ENCODE measurements at places on chromosomes 12 and 14. TPM values are rescaled to one million over a fixed set of nuclear protein-coding genes. Genes with fewer than 3 reads are reported as not detected.

Gene ITGB7
- total RNA-seq, result 0.96 TPM

Gene PTCSC3
- total RNA-seq, result not detected

Gene IL31
- not detected for total RNA-seq

Gene OAS1
- 8.8 TPM for total RNA-seq

Gene OSGEP
- 34.9 TPM for total RNA-seq

Gene FGD4
- total RNA-seq, result 62.6 TPM

Gene DENND5B
- 57.2 TPM for total RNA-seq

Gene GPR132
- 0.37 TPM for total RNA-seq

- no peak overlapping the region for H3K27ac ChIP-seq
- DNase-seq, result no peak
- no peak overlapping the region for H3K4me3 ChIP-seq
- no peaks in the 10 kb centered on the region for H3K36me3 ChIP-seq
- H3K4me1 ChIP-seq, result no peaks in the 10 kb centered on the region
Observed at GRCh38 chr12:109497675-109498074, 20.2 kb downstream of the UBE3B start.

GRCh38 chr12:9049520-9050133 lies 60.3 kb downstream of the KLRG1 start:
- no peaks in the 10 kb centered on the region for H3K4me1 ChIP-seq
- H3K27me3 ChIP-seq, result no peaks in the 10 kb centered on the region
- no peak overlapping the region for H3K4me3 ChIP-seq
- no peak overlapping the region for H3K27ac ChIP-seq
- H3K36me3 ChIP-seq, result no peaks in the 10 kb centered on the region

- H3K4me3 ChIP-seq, result no peak overlapping the region
- H3K36me3 ChIP-seq, result no peaks in the 10 kb centered on the region
- DNase-seq, result no peak
- H3K4me1 ChIP-seq, result no peaks in the 10 kb centered on the region
- H3K27me3 ChIP-seq, result no peaks in the 10 kb centered on the region
- no peak overlapping the region for H3K27ac ChIP-seq
Observed at GRCh38 chr12:75177997-75178396, 31.6 kb downstream of the KCNC2 start.

DNA sequence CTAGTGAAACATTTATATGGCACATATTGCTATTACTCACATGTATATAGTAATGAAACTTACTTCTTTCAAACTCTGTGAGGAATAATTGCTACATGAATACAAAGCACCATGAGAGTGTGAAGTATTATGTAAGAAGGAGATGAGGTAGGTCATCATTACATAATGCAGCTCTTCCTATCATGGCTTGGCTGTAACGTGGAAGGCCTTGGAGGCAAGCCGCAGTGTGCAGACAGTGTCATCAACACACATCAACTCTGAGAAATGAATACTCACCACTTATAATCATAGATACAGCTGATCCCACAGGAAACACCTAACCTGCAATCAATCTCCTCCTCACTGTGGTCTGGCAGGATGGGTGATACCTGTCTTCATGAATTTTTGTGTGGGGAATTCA lies 49.9 kb upstream of the CCDC91 start:
- H3K4me3 ChIP-seq, result no peak overlapping the region
- no peaks in the 10 kb centered on the region for H3K27me3 ChIP-seq
- no peak for DNase-seq
- H3K36me3 ChIP-seq, result no peaks in the 10 kb centered on the region
- no peak overlapping the region for H3K27ac ChIP-seq
- H3K4me1 ChIP-seq, result no peaks in the 10 kb centered on the region

DNA sequence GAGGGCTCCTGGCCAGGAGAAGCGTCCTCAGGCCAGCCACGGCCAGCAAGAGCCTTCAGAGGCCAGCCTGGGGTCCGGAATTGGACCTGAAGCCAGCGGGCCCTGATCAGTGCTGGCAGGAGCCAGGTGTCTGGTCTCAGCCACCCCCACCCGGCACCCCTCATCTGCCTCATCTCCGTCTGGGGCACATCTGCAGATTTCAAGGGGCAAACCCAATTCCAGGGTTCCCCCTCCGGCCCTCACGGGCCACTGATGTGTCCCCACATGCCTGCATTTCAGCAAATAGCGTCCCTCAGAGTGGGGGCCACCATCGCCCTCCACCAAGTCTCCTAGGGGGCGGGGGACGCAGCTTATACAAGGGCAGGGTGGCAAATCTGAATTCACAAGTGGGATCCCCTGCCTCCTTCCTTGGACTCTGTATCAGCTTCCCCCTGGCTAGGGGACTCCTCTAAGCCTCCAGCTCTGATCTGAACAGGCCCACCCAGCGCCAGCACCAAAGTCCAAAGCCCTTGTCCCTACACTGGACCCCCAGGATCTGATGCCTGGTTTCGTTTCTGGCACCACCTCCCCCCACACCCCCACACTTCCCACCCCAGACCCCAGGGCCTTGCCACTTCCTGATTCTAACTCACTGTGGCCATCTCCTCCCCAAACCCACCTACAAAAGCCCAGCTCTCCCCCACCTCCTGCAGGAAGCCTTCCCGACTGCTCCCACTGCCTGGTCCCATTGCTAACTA lies 10.1 kb downstream of the TMEM179 start:
- H3K4me3 ChIP-seq, result no peak overlapping the region
- peaks cover 7% of the 10 kb centered on the region for H3K4me1 ChIP-seq
- no peaks in the 10 kb centered on the region for H3K27me3 ChIP-seq
- H3K27ac ChIP-seq, result no peak overlapping the region
- no peaks in the 10 kb centered on the region for H3K36me3 ChIP-seq
- DNase-seq, result no peak

GRCh38 chr12:40870981-40871380 lies 178.7 kb downstream of the CNTN1 start:
- no peak overlapping the region for H3K4me3 ChIP-seq
- H3K27me3 ChIP-seq, result no peaks in the 10 kb centered on the region
- no peak for DNase-seq
- no peaks in the 10 kb centered on the region for H3K4me1 ChIP-seq
- no peaks in the 10 kb centered on the region for H3K36me3 ChIP-seq

GRCh38 chr12:93753838-93754429 lies 76.8 kb downstream of the CRADD start:
- no peak overlapping the region for H3K4me3 ChIP-seq
- no peaks in the 10 kb centered on the region for H3K27me3 ChIP-seq
- H3K27ac ChIP-seq, result no peak overlapping the region
- H3K36me3 ChIP-seq, result no peaks in the 10 kb centered on the region
- peaks cover 2% of the 10 kb centered on the region for H3K4me1 ChIP-seq

DNA sequence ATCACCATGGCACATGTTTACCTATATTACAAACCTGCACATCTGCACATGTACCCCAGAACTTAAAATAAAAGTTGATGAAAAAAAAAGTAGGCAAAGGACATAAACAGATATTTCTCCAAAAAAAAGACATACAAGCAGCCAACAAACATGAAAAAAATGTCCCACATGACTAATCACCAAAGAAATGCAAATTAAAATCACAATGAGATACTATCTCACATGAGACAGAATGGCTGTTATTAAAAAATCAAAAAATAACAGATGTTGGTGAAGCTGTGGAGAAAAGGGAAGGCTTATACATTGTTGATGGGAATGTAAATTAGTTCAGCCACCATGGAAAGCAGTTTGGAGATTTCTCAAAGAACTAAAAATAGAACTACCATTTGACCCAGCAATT lies 68.0 kb upstream of the FAR2 start:
- H3K4me3 ChIP-seq, result no peak overlapping the region
- no peaks in the 10 kb centered on the region for H3K27me3 ChIP-seq
- H3K27ac ChIP-seq, result no peak overlapping the region
- no peaks in the 10 kb centered on the region for H3K4me1 ChIP-seq
- no peak for DNase-seq

DNA sequence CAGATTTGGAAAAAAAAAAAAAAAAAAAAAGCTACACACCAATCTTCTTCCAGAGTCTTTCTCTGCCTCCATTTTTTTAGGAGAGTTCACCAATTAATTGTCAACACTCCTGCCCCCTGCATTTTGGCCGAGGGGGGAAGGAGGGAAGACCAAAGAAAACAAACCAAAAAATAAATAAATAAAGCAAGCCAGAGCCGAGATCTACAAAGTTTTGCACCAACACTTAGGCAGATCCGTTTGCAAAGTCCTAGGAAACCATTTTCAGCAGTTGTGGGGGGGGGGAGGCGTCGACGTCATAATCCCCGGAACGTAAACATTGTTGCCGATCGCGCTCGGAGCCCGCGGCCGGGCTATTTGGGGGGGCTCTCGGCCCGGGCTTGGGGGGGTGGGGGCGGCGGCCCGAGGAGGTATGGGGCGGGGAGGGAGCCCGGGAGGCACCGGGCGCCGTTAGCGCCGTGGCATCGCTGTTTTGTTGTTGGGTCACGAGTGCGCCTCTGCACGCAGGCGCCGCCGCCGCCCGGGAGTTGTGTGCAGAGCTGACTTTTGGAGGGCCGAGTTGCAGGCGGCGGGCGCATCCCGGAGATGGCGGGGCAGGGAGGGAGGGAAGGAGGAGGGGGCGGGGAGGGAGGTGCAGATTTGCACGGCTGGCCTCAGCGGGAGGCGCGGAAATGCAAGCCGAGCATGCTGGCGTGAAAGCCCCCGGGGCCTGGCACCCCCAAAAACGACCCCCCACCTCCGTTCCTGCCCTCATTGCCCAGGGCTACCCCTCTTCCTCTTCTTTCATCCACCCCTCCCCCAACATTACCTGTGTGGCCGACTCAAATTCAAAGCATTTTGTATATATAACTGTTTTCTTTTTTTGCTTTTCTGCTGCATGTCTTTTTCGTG lies 598 bp downstream of the KDM2B start:
- peaks cover 13% of the 10 kb centered on the region for H3K4me1 ChIP-seq
- H3K27ac ChIP-seq, result peak overlapping the region; percentile 56
- DNase-seq, result peak; percentile 76
- peak overlapping the region; percentile 43 for H3K4me3 ChIP-seq
- H3K36me3 ChIP-seq, result no peaks in the 10 kb centered on the region

DNA sequence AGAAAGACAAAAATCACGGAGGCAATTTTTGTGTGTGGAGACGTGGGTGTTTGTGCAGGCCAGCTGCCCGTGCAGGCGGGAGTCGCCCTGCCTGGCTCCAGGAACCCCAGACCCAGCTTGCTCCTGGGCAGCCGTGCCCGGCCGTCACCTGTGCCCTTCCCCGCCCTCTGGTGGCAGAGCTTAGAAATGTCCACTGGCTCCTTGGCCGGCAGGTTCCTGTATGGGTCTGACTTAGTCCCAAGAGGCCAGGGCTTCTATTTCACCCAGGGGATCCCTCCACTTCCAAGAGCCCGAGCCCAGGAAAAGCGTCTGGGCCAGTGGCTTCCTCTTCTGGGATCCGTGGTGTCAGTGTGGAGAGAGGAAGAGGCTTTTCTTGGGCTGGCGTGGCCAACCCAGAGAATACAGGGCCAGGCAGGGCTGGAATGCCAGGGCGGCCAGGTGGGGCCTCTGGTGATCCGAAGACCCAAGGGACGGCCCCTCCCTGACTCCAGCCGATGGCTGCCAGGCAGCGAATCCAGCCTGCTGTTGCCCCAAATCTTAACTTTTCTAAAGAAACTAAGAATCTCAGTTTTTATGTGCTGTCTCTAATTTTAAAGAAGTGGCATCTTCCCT lies 120.9 kb downstream of the TMEM132C start:
- peak overlapping the region; percentile 10 for H3K27ac ChIP-seq
- H3K27me3 ChIP-seq, result no peaks in the 10 kb centered on the region
- DNase-seq, result peak; percentile 41
- no peak overlapping the region for H3K4me3 ChIP-seq
- H3K4me1 ChIP-seq, result no peaks in the 10 kb centered on the region

DNA sequence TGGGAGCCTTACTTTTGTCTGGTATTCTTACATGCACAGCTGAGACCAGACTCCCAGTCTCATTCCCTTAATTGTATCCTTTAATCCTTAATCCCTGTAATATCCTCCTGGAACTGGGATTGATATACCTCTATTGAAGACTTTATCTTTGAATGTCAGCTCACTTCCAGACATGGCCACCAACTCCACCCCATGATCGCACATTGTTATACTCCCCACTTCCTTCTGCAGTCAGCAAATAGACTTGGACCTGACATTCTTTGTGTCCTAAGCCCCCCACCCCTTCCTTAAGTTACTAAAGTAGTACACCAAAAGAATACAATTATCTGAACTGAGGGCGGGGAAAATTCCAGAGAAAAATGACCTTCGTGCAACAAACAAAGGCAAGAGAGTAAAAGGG lies 8.6 kb upstream of the OSBPL8 start:
- H3K4me1 ChIP-seq, result no peaks in the 10 kb centered on the region
- H3K36me3 ChIP-seq, result no peaks in the 10 kb centered on the region
- H3K4me3 ChIP-seq, result no peak overlapping the region
- DNase-seq, result no peak
- no peaks in the 10 kb centered on the region for H3K27me3 ChIP-seq
- H3K27ac ChIP-seq, result no peak overlapping the region

GRCh38 chr12:67456431-67456901 lies 187.3 kb downstream of the CAND1 start:
- no peak overlapping the region for H3K4me3 ChIP-seq
- DNase-seq, result peak; percentile 64
- H3K27me3 ChIP-seq, result no peaks in the 10 kb centered on the region
- H3K27ac ChIP-seq, result no peak overlapping the region
- H3K36me3 ChIP-seq, result no peaks in the 10 kb centered on the region

GRCh38 chr14:92254786-92255185 lies 68.2 kb upstream of the SLC24A4 start:
- H3K27me3 ChIP-seq, result no peaks in the 10 kb centered on the region
- no peak overlapping the region for H3K27ac ChIP-seq
- no peaks in the 10 kb centered on the region for H3K4me1 ChIP-seq
- H3K4me3 ChIP-seq, result no peak overlapping the region

DNA sequence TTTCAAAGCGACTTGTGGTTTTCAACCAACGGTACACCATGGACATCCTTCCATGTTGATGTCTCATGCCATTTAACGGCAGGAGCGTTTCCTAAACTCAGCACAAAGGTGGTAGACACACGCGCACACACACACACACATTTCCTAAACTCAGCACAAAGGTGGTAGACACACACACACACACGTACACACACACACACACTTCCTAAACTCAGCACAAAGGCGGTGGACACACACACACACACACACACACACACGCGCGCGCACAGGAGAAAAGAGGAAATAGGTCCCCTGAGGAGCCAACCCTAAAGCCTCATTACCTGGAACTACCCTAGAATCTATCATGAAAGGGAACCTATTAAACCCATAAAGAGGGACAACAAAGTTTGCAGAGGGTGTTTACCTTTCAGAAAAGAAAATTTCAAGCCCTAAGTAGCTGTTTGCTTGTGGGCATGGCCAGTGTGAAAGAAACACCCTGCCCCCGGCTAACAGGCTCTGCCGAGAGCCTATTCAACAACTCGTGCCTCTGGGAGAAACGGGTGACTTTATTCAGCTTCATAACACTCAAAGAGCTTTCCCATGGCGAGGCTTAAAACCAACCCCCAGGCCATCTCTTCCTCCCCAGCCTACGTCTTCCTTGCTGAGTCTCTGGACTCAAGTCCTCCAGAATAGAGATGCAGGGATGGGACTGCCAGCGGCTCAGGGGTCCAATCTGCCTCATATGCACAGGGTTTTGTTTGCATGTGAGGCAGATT lies 31.8 kb downstream of the SLC8B1 start:
- H3K36me3 ChIP-seq, result no peaks in the 10 kb centered on the region
- no peak overlapping the region for H3K4me3 ChIP-seq
- no peak overlapping the region for H3K27ac ChIP-seq
- H3K27me3 ChIP-seq, result no peaks in the 10 kb centered on the region
- peaks cover 18% of the 10 kb centered on the region for H3K4me1 ChIP-seq
- no peak for DNase-seq

- H3K4me1 ChIP-seq, result no peaks in the 10 kb centered on the region
- no peak overlapping the region for H3K27ac ChIP-seq
- no peak overlapping the region for H3K4me3 ChIP-seq
- no peak for DNase-seq
- H3K36me3 ChIP-seq, result no peaks in the 10 kb centered on the region
Observed at GRCh38 chr14:54730156-54730961, 163.4 kb downstream of the SAMD4A start.

GRCh38 chr14:69803753-69804152 lies 6.7 kb upstream of the SLC10A1 start:
- no peak for DNase-seq
- no peaks in the 10 kb centered on the region for H3K27me3 ChIP-seq
- no peak overlapping the region for H3K4me3 ChIP-seq
- no peak overlapping the region for H3K27ac ChIP-seq
- no peaks in the 10 kb centered on the region for H3K36me3 ChIP-seq
